ENCODE measurements at places on chromosomes 6 and 20.

- no peak for DNase-seq
These were observed 659.9 kb downstream of the EPM2A start for GRCh38 chr6:145075425-145075824.

- peak; percentile 57 for DNase-seq
These were observed 1.3 kb downstream of the RNF24 start for GRCh38 chr20:4014031-4014474.

DNA sequence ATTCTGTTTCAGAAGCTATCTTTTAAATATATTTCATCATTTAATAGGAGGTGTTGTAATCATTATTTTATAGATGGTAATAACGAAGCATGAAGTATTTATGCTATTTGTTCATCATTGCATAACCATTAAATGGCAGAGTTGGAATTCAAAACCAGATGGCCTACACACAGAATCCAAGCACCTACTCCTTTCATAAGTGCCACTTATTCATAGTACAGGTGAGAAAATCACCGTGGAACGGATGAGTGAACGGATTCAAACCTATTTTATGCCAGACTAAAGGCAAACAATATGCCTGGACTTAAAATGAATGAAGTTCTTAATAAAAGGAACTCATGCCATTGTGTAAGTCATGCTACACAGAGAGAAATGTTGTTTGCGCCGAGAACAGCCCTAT, 397.9 kb upstream of the ADGRB3 start:
- DNase-seq: no peak

GRCh38 chr6:11705483-11705882, 73.1 kb downstream of the ADTRP start:
- DNase-seq: no peak

- no peak for DNase-seq
These were observed 779.6 kb downstream of the MAFB start for GRCh38 chr20:39909447-39909846.

DNA sequence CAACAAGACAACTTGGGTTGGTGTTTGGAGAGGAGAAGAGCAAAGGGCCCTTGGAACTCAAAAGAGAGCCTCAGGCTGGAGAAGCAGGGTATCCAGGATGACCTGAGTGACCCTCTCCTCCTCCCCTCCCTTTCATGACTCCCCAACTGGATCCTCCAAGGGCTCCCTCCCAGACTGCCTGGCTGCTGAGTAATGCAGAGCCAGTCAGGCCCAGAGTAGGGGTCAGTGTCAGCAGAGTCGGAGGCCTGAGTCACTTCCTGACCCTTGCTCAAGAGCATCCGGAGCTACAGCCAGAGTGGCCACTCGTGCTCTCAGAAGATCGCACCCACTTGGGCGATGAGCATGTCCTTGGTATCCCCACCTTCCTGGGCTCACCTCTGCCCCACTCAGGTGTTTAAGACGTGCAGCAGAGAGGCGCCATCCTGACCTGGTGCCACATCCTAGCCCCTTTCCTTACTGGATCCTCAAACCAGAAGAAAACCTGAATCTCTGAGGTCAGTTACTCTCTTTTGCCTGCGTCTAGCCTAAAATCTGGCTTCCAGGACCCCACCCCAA, 2.8 kb upstream of the MAPK13 start:
- no peak for DNase-seq

DNA sequence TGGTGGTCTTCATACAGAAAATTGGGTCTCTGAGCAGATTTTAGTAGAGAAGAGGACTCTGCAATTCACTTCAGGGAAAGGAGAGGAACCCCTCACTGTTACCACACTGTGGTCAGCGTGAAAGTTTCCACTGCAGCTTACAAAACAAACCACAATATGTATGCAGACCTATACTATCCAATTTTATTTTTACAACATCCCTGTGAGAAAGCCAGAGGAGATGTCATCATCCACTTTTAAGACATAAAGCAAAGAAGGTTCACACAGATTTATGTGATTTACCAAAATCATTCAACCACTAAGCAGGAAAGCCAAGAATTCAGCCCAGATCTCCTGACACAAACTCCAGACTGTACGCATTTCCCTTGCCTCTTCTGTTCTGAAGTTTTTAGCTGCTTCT, 442.4 kb downstream of the FRK start:
- DNase-seq: no peak

GRCh38 chr6:131763749-131764148, 44.1 kb upstream of the ENPP1 start:
- DNase-seq: no peak

- DNase-seq: no peak
These were observed 19.0 kb upstream of the SERINC3 start for GRCh38 chr20:44540834-44541233.

DNA sequence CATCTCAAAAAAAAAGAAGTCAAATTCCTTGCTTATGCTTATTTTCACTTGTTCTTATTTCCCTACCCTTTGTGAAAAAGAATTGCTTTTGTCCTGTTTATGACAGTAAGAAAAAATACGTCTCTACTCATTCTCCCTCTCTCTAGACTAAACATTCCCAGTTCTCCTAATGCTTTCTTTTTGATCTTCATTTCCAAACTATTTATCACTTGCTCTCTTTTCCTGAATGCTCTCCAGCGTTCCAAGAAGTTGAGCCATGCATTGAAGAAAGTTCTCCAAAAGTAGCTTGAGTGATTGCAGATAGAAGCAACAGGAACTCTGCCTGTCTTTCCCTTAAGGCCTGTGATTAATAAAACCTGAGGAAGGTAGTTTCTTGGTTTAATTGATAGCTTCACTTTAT, 53.1 kb upstream of the TMEM170B start:
- DNase-seq: no peak
